DND-41 (cell line): ENCODE measurements at places on chromosomes 7 and 10.

- H3K36me3 ChIP-seq: no peaks in the 10 kb centered on the region
- no peak overlapping the region for H3K4me3 ChIP-seq
- no peaks in the 10 kb centered on the region for H3K4me1 ChIP-seq
- H3K27me3 ChIP-seq: no peaks in the 10 kb centered on the region
- DNase-seq: no peak
- no peak overlapping the region for H3K27ac ChIP-seq
Measured at GRCh38 chr7:55016061-55016745, 2.6 kb upstream of the EGFR start.

- no peak for DNase-seq
- H3K4me1 ChIP-seq: peaks cover 15% of the 10 kb centered on the region
- H3K4me3 ChIP-seq: no peak overlapping the region
- H3K27me3 ChIP-seq: no peaks in the 10 kb centered on the region
- no peaks in the 10 kb centered on the region for H3K36me3 ChIP-seq
Measured at GRCh38 chr10:128929767-128930166, 537.3 kb upstream of the MGMT start.

- no peak overlapping the region for H3K4me3 ChIP-seq
- no peak overlapping the region for H3K27ac ChIP-seq
- no peak for DNase-seq
- no peaks in the 10 kb centered on the region for H3K36me3 ChIP-seq
- no peaks in the 10 kb centered on the region for H3K27me3 ChIP-seq
Measured at GRCh38 chr7:80272560-80273239, 138.1 kb downstream of the GNAI1 start.

DNA sequence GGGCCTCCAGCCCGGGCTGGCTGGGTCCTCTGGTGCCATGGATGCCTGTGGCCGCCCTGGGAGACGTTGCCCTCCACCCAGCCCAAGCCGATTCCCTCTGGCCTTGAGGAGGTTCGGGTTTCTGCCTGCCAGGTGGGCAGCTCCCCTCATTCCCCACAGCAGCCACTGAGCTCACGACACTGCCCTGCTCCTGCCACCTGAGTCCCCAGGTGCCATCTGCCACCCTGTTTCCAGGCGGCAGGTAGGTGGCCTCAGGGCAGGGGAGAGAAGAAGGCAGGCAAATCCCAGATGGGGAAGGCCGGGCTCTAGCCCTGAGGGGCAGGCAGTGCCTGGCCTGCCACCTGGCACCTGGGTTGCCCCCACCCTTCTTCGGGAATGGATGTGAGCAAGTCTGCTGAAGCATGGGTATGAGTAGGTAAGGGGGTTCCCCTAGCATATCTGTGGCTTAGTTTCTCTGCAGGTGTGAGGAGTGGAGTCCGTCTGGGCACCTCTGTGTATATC, 92.2 kb upstream of the PPIF start:
- H3K4me3 ChIP-seq: no peak overlapping the region
- H3K36me3 ChIP-seq: peaks cover 8% of the 10 kb centered on the region
- H3K27ac ChIP-seq: no peak overlapping the region
- H3K27me3 ChIP-seq: no peaks in the 10 kb centered on the region

DNA sequence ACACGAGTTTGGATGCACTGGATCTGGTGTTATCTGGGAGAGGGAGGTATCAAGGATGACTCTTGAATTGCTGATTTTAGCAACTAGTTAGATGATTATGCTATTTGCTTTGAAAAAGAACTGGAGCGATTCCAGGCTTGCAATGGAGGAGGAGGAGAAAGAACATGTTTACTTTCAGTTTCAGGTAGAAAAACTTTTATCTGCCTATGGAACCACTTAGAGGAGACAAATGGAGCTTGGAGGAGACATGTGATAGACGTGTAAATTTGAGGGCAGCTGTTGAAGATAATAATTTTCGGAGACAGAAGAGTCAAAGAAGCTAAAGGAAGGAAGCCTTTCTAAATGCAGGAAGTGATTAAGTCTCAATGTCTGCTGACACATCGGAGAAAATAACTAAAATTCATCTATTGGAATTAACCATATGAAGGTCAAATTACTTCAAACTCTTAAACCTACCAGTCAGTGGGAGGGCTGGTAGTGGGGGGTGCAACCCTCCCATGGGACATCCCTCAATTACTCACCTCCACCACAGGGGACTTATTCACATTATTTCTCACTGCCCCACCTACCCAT, 56.4 kb upstream of the GNAI1 start:
- peaks cover 11% of the 10 kb centered on the region for H3K4me1 ChIP-seq
- H3K27ac ChIP-seq: 0 out of 2 replicates have a peak overlapping the region, but pooled peaks have one; percentile 9
- no peak for DNase-seq
- peak overlapping the region; percentile 43 for H3K4me3 ChIP-seq

DNA sequence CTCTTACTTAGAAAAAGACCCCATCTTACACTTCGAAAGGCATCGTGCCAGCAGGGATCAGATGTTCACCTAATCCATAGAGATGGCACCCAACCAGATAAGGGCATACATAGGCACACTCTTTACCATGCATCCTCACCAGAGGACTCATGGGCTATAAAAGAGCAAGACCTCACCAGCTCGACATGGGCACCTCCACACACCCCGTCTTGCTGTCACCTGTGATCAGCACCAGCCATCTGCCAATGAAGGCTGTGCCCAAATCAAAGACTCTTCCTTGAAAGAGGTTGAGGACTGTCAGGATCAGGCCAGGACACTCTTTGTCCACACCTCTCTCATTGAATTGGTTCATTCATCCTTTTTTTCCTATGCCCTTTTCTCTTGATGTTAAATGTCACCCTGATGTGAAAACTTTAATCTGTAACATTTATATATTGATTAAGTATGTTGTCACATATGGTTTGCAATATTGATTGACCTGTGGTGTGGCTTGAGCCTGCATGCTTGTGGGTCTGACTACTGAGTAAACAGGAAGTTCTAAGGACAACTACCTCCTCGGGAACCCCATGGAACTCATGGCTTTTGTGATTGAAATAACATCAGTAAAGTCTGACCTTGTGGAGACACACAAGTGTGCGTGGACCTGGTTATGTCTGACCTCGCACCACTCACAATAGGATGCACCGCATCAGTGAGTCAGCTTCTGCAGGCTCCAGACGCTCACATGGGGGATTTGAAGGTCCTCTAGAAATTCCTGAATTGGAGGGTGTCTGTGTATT, 75.5 kb downstream of the HTR5A start:
- H3K4me3 ChIP-seq: no peak overlapping the region
- no peak for DNase-seq
- no peaks in the 10 kb centered on the region for H3K36me3 ChIP-seq
- no peak overlapping the region for H3K27ac ChIP-seq

DNA sequence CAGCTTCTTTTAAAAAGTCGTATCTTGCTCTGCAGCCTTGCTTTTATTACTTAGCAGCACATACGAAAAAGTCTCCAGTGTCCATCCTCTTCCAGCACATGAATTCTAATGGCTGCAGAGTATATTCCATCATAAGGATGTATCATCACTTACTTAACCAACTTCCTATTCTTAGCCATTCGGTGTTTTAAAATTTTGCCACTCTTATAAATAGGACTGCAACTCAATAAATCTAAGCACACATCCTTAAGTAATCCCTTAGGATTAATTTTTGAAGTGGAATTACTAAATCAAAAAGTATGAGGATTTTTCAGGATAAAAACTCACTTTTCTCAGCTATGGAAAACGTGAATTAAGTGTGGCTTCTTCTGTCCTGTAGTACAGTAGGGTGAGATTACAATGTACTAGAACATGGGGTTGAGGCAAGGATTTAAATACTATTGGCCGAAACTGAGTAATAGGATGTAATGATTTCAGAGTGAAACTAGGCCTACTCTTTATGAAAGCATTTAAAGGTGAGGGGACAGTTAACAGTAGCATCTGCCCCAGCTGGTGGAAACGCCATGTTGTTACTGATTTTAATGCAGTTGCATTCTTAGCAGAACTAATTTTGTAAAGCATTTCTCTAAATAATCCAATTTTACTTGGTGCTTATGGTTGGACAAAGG, 1035.5 kb downstream of the LRMDA start:
- no peaks in the 10 kb centered on the region for H3K4me1 ChIP-seq
- H3K27me3 ChIP-seq: no peaks in the 10 kb centered on the region
